Activated CD8-positive, alpha-beta memory T cell treated with anti-CD3 and anti-CD28 coated beads for 1 hour (primary cell): ENCODE measurements at places on chromosomes 6 and 20.

DNA sequence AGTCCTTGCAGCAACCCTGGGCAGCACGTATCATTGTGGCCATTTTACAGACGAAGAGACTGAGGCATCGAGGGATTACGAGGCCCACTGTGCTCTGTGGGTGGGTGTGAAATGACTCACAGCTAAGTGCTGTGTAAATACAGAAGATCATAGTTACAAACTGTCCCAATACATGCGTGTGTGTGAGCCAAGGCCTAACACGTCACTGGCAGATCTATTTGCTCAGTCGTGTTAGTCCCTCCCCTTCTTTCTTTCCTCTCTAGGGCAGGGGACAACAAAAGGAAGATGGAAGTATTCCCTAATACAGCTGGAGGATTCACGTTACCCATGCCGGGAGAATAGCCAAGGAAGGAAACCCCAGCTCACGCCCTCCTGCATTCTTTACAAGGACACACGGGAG, 175.9 kb downstream of the CDC5L start:
- no peak for DNase-seq

- no peak for DNase-seq
These were observed 2.1 kb upstream of the ESR1 start for GRCh38 chr6:151805286-151805840.

GRCh38 chr20:19275038-19275629, 62.7 kb downstream of the SLC24A3 start:
- DNase-seq, result no peak

DNA sequence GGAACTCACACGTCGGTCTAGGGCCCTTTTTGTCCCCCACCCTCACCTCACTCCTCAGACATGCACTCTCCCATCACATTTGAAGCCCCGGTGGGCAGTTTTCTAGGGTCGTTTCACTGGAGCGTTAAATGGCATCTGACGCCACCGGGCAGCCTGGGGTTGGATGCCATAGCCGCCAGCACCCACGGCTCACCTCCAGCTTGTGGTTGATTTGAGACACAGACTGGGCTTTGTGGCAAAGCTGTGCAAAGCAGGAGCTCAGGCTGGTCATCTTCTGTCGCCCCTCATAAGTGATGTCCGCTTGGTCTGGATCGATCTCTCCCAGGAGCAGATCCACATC, 530 bp downstream of the GOPC start:
- no peak for DNase-seq

DNA sequence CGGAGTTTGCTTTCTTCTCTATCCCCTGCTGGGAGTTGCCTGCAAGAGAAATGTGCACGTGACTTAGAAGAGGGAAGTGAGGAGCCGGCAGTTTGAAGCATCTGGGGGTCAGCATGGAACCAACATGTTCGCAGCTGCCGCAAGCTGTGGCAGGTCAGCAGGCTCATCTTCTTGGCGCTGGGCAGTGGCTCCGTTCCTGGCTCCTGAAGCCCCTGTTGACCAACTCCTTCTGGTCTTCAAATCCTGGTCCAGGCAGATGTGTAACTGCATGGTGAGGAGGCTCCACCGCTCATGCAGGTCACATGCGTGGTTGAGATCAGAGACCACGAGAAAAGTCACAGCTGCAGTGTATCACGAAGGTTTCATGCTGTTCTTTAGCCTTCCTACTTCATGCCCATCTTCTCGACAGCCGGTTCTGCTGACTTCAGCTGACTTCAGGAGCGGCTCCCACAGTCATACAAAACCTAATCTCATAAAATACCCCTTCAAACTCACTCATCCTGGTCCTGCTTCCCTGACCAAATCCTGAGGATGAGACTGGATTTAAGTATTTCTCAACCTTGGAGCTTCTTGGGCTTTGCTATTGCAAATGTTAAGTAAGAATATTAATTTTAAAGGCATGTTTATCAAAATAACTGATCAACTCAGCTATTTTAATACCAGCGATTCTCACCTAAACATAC, 44.9 kb upstream of the BCAS1 start:
- DNase-seq, result no peak

DNA sequence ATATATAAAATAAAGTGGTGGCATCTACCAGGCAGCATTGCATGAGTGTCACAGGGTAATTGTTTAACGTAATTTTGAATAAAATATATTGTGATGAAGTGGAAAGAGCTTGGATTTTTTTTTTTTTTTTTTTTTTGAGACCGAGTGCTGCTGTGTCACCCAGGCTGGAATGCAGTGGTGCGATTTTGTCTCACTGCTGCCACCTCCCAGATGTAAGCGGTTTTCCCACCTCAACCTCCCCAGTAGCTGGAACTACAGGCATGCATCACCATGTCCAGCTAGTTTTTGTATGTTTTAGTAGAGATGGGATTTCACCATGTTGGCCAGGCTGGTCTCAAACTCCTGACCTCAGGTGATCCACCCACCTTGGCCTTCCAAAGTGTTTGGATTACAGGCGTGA, 81.1 kb upstream of the SMIM8 start:
- no peak for DNase-seq

GRCh38 chr6:170025935-170026750, 264.7 kb downstream of the DLL1 start:
- no peak for DNase-seq

GRCh38 chr6:84500726-84501125, 263.7 kb downstream of the TBX18 start:
- no peak for DNase-seq

DNA sequence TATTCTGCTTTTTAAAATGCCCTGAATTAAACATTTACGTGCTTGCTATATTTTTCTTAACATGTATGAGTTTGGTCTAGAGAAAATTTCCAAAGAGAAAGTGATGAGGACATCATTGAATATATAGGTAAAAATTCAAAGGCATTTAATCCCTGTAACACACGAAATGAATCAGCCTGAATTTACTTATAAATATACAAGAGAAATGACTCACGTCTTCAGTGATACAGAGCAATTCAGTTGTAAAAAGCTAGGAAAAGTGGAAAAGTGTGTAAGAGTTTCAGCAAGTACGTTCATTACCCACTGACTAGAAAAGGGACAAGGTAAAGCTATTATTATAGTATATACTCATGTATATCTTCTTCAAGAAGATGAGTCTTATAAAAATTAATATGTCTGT, 124.8 kb downstream of the HIVEP1 start:
- no peak for DNase-seq

DNA sequence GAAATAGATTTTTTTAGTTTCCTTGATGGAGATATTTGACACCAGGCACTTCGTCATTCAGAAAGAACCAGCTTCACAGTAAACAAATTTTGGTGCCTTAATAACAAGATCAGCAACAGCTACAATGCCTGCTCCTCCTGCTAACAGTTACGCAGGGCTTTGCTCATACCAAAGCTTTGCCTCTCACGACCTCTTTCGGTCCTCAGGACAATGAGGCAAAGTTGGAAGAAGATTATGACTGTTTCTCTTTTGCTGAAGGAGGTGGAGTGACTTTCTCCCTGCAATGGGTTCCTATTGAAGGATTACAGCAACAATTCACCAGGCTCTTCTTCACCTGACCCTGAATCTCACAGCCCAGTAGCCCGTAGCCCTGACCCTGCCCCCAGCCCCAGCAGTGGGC, 440.1 kb downstream of the PREX1 start:
- no peak for DNase-seq

- no peak for DNase-seq
These were observed 127.6 kb downstream of the SYNDIG1 start for GRCh38 chr20:24597051-24597450.

GRCh38 chr6:130725551-130725950, 101.7 kb upstream of the SMLR1 start:
- no peak for DNase-seq

DNA sequence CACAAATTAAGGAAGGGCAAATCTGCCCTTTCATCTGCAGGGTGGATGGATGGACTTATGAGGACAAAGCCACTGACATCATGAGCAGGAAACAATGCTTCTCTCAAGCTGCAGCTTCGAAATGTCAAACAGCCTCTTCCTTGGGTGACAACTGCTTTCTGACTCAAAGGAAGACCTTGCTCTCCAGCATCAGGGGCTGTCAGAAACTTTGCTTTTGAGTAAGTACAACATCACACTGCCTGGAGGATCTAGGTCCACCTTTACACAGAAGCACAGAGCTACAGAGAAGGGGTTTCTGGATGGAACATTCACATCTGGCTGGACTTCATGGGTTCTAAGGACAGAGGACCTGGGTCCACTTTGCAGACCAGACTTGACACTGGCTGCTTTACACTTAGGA, 5.9 kb downstream of the CST1 start:
- no peak for DNase-seq
